Neural crest cell (in vitro differentiated cells): ENCODE measurements at places on chromosomes 13 and 19. TPM values are rescaled to one million over a fixed set of nuclear protein-coding genes. Genes with fewer than 3 reads are reported as not detected.

Gene PNKP
- 131 and 135 TPM in 2 replicates for total RNA-seq

Gene MRPL54
- total RNA-seq, result 41.7 and 41.9 TPM in 2 replicates

Gene FXYD1
- 4.2 and 6.5 TPM in 2 replicates for total RNA-seq

Gene PRR36
- total RNA-seq, result 20.9 and 21.8 TPM in 2 replicates

Gene SPACA4
- total RNA-seq, result not detected in 2 replicates

Gene ARHGAP35
- total RNA-seq, result 81.0 and 82.5 TPM in 2 replicates

Gene CD209
- total RNA-seq, result not detected in 2 replicates

Gene FFAR1
- not detected in 2 replicates for total RNA-seq

Gene KLK14
- total RNA-seq, result 0.26 and 0.75 TPM in 2 replicates

Gene KLK15
- total RNA-seq, result not detected in 2 replicates

Gene CYP4F11
- not detected in 2 replicates for total RNA-seq

Gene FIZ1
- 31.6 and 31.8 TPM in 2 replicates for total RNA-seq

Gene LIN37
- total RNA-seq, result 7.5 and 12.5 TPM in 2 replicates

Gene DPF1
- 31.7 and 35.5 TPM in 2 replicates for total RNA-seq

Gene SLC25A41
- total RNA-seq, result 1.2 and 1.6 TPM in 2 replicates

Gene AP1M2
- not detected in 2 replicates for total RNA-seq

Gene HCN2
- 0.71 and 0.84 TPM in 2 replicates for total RNA-seq

Gene ZNF471
- not detected in 2 replicates for total RNA-seq

Gene MYO1F
- total RNA-seq, result 0.33 and 0.77 TPM in 2 replicates

Gene TNFSF13B
- total RNA-seq, result 0.32 and 0.82 TPM in 2 replicates

Gene POU2F2
- 2.3 and 2.5 TPM in 2 replicates for total RNA-seq

Gene LHFPL6
- 35.2 and 37.7 TPM in 2 replicates for total RNA-seq

Gene TNNI3
- 5.4 and 6.5 TPM in 2 replicates for total RNA-seq

Gene HSH2D
- total RNA-seq, result not detected in 2 replicates

Gene TNFRSF19
- total RNA-seq, result 74.8 and 76.1 TPM in 2 replicates

- DNase-seq, result no peak
Observed at GRCh38 chr13:59332966-59333365, 830.8 kb downstream of the DIAPH3 start.

- peak; percentile 86 for DNase-seq
Observed at GRCh38 chr19:57888560-57889231, at the start of gene ZNF814. ZNF814 (minus strand) TSS chr19:57889037; CDS start chr19:57888802, 235 bp downstream.

DNA sequence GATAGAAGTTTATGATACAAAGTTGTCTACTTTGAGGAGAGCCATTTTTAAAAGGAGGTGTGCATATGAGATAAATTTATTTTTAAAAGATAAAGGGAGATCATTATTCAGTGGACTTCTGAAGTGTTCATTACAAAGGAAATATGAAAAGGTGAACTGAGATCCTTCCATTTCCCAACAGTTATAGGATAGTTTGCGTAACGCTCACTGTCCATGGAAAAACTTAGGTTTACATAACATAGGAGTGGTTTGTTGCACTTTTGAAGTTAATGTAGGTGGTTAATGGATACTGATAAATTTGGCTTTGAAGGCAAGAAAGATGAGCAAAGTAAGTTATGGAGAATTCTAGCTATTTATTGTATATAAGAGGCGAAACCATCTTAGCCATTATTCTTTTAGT is 92.5 kb downstream of the WDFY2 start:
- no peak for DNase-seq

GRCh38 chr19:22335716-22336115 is 49.5 kb downstream of the ZNF729 start:
- no peak for DNase-seq

- no peak for DNase-seq
Observed at GRCh38 chr13:98910501-98910951, 67.3 kb downstream of the DOCK9 start.

DNA sequence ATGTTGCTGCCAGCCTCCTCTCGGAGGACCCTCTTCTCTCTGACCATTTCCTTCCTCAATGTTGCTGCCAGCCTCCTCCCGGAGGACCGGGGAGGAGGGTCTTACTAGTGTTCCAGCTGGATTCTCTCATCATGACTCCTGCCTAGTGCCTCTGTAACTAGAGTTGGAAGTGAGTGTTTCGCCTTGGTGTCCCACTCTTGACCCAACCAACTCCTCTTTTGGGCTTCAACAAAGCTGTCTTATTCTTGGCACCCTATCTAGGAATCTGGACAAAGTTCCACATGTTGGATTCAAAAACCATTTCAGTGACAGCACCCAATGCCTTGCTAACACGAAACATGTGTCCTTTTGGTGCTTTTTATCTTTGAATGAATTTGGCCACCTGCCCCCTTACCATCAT is 165.4 kb downstream of the GPC5 start:
- no peak for DNase-seq

GRCh38 chr13:26762745-26763345 is 2.3 kb upstream of the GPR12 start:
- DNase-seq, result no peak

DNA sequence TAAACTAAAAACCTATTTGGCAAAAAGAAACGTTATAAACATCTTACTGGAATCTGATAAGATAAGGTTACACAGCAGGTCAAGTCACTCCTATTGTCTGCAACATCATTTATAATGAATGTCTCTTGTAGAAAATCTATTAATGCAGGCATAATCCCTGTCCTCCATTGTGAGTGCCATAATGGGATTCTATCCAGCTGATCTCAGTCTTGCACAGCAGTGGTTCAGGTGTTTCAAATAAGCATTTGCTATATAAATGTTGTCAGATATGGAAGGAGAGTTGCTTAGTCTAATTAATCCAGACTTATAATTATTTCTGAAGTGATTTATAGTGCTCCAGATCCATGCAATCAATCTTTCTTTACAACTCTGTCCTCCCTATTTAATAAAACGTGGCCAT is 186.5 kb upstream of the ATXN8OS start:
- DNase-seq, result no peak

DNA sequence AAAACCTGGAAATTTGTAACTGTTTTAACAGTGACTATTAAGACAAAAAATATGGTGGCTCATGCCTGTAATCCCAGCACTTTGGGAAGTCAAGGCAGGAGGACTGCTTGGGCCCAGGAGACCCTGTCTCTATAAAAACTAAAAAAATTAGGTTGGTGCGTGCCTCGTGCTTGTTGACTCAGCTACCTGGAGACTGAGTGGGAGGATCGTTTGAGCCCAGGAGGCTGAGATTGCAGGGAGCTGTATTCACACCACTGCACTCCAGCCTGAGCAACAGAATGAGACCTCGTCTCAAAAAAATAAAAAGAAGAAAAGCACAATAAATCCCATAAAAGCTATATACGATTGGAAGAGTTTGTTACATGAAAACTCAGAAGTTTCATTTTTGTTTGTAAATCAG is 23.7 kb downstream of the KLF5 start:
- DNase-seq, result no peak

DNA sequence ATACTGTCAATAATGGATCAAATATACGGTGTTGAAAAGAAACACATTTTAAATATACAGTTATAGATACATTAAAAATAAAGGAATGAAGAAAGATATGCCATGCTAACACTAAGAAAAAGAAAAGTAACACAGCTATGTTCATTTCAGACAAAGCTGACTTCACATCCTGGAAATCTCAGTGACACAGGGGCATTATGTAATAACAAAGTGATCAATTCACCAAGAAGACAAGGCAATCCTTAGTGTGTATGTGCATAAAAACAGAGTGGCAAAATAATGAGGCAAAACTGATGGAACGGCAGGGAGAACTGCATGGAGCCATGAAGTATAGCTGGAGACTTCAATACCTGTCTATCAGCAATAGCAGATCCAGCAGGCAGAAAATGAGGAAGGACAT is 13.1 kb downstream of the ZNF14 start:
- no peak for DNase-seq

- no peak for DNase-seq
Observed at GRCh38 chr13:48302871-48303358, 636 bp upstream of the RB1 start.

GRCh38 chr13:59750860-59751259 is 412.9 kb downstream of the DIAPH3 start:
- DNase-seq, result peak; percentile 52

- no peak for DNase-seq
Observed at GRCh38 chr13:71754407-71754974, 112.5 kb downstream of the DACH1 start.

GRCh38 chr19:55451163-55451964 is 8.3 kb upstream of the SHISA7 start:
- no peak for DNase-seq

- DNase-seq, result no peak
Observed at GRCh38 chr13:29696606-29697005, 101.1 kb upstream of the SLC7A1 start.

DNA sequence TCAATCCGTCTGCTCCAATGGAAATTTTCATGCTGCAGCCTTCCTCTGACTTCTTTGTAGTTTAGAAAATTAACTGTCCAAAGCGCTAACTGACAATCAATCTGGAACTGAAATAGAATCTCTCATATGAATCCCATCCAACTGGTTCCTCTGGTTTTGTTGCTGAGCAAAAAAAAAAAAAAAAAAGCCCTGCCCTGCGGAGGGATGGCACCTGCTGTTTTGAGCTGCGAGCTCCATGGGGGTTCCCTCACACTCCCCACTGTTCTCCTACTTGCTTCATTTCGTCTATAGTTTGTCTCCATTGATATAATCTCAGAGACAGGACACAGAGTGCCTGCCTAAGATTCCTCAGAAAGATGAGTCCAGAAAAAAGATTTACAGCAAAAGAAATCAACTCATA is 33.4 kb downstream of the FAAP24 start:
- no peak for DNase-seq

DNA sequence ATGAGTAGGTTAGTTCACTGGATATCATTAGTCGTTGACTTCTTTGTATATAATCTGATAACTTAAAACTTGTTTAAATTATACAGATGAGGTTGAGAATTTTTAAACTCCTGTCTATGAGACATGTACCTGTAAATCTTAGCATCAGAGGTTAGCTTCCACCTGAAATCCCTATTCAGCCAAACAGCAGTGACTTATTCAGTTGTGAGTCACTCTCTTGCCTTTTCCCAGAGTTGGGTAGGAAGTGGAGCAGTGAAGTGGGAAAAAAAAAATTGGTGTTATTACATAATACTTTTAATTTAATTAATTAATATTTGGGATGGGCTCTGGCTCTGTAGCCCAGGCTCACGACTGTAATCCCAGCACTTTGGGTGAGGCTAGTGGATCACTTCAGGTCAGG is 32.9 kb downstream of the ZNF701 start:
- no peak for DNase-seq

DNA sequence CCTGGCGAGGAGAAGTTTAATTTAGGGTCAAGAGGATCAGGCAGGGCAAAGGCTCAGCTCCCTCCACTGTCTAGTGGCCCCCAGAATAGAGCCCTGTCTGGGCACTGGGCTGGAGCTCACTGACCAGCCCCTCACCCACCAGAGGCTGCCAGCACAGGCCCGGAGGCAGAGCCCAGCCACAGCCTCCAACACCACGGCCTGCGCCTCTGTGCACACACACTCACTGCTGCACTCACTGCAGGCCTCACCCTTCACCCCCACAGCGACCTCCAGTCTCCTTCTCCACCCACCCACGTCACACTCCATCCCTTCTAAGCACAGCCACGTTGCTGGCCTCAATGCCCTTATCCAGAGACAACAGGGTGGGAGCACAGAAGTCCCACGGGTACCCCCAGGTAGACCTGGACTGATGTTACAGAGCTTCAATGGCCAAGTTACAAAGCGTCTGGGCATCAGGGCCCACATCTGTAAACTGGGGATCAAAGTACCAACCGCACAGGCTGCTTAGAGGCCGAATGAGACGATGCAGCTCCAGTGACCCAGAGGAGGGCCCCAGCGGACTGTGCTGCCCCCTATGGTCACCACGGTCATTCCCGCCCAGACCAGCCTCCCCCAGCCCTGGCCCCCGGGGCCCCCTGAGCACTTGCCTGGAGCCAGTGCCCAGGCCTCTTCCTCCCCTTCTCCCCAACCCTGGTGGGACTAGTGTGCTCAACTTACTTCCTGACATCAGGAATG is 4.5 kb upstream of the PRKD2 start:
- DNase-seq, result no peak

- no peak for DNase-seq
Observed at GRCh38 chr13:20998649-20999415, 62.6 kb downstream of the LATS2 start.
